Prostate gland (tissue), 2 donors: ENCODE measurements at places on chromosomes 5 and 9. TPM values are rescaled to one million over a fixed set of nuclear protein-coding genes. Genes with fewer than 3 reads are reported as not detected.

Gene TNPO1
- total RNA-seq, result 107 TPM

Gene SAXO1
- total RNA-seq, result 6.1 TPM

Gene ANKRD55
- total RNA-seq, result not detected

DNA sequence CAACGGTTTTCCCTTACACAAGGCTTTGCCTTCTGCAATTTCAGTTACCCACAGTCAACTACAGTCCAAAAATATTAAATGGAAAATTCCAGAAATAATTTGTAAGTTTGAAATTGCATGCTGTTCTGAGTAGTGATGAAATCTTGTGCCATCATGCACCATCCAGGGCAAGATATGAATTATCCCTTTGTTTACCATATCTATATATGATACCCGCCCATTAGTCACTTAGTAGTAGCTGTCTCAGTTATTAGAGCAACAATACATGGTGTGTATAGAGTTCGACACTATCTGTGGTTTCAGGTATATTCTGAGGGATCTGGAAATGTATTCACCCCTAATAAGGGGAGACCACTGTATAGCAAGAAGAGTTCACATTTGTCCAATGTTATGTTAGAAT is 29.4 kb downstream of the ERBIN start:
- DNase-seq, result no peak
- no peaks in the 10 kb centered on the region for H3K36me3 ChIP-seq
- H3K4me1 ChIP-seq, result no peaks in the 10 kb centered on the region
- H3K27ac ChIP-seq, result no peak overlapping the region
- H3K27me3 ChIP-seq, result no peaks in the 10 kb centered on the region

GRCh38 chr9:35490155-35490909 is 421 bp downstream of the RUSC2 start:
- no peaks in the 10 kb centered on the region for H3K4me1 ChIP-seq
- no peaks in the 10 kb centered on the region for H3K27me3 ChIP-seq
- peak overlapping the region; percentile 69 for H3K4me3 ChIP-seq
- peak; percentile 9 for DNase-seq
- H3K27ac ChIP-seq, result peak overlapping the region; percentile 91
- no peaks in the 10 kb centered on the region for H3K36me3 ChIP-seq

DNA sequence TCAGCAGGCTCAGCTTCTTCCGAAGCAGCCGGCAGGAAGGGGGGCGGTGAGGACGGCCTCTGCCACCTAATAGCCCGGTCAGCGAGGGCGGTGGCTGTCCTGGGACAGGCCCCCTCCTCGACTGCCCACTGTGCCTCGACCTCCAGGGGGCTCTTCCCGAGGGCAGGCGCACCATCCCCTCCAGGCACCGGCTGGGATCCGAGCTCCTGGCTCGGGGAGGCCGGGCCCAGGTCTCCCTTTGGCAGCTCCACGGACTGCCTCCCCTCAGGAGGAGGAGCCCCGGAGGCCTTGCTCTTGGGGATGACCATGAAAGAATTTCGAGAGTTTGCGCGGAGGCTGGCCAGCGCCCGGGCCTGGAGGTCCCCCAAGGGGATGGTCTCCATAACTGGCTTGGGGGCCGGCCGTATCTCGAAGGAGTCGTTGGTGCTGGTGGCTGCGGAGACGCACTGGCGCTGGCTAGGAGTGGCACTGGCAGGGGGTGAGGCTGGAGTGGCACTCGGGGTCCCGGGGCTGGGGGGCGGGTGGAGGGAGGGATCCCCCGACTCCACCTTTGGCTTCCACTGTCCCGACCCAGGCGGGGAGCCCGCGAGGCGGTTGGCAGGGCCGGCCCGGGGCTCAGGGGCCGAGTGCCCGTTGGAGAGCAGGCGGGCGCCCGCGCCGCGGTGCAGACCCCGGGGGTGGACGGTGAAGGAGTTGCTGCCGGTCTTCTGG is 975 bp downstream of the TPRN start:
- no peak for DNase-seq
- H3K27ac ChIP-seq, result no peak overlapping the region
- H3K4me3 ChIP-seq, result peak overlapping the region; percentile 61
- H3K27me3 ChIP-seq, result no peaks in the 10 kb centered on the region
- peaks cover 56% of the 10 kb centered on the region for H3K4me1 ChIP-seq
